CD4-positive, CD25-positive, alpha-beta regulatory T cell (primary cell): ENCODE measurements at places on chromosomes 11 and 22. TPM values are rescaled to one million over a fixed set of nuclear protein-coding genes. Genes with fewer than 3 reads are reported as not detected.

The MRGPRX4 gene
- not detected for total RNA-seq

The TBX10 gene
- not detected for total RNA-seq

The DDX25 gene
- total RNA-seq = not detected

The GSTP1 gene
- 55.7 TPM for total RNA-seq

DNA sequence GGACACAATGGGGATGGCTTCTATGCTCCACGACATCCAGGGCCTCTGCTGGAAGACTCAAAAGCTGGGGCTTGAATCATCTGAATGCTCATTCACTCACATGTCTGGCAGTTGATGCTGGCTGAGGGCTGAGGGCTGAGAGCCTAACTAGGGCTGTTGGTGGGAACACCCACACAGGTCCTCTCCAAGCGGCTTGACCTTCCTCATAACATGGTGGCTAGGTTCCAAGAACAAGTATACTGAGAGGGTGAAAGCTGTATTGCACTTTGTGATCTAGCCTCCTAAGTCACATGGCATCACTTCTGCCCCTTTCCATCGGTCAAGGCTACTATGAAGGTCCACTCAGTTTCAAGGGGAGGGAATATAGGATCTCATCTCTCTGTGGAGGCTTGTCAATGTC lies 7.5 kb downstream of the TMEM151A start:
- DNase-seq = no peak

GRCh38 chr11:4577761-4578160 lies 3.8 kb upstream of the OR52I2 start:
- DNase-seq = no peak

GRCh38 chr11:67442504-67443404 lies 522 bp downstream of the CORO1B start:
- no peak for DNase-seq

DNA sequence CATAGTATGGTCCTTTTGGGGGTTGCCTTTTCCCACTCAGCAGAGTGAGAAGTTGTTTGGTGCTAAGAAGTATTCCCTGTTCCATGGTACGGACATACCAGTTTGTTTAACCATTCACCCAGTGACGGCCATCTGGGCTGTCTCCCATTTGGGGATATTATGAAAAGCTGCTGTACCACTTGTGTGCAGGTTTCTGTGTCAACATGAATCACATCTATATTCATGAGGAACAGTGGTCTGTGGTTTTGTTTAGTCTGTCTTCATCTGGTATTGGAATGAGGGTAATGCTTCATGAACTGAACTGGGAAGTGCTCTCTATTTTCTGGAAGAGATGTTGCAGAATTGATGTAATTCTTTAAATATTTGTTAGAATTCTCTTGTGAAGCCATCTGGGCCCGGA lies 89.5 kb downstream of the TRMU start:
- no peak for DNase-seq

GRCh38 chr22:50248196-50249081 lies 2.6 kb downstream of the HDAC10 start:
- DNase-seq = no peak

DNA sequence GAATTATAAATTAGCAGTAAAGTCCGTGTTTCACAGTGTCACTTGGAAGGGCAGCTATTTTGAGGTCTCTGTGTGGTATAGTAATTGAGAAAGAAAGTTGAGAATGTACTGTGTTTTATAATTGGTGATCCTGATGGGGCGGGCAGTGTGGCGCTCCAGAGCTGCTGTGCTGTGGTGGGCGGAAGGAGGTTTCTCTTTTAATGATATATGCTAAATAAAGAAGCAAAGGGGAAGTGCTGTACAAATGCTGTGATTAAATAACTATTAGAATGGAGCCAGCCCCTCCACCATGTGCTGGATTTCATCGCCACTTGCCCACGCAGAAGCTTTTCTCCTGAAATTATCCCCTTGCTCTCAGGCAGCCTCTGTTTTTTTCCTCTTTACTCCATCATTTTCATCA lies 24.6 kb downstream of the ATXN10 start:
- no peak for DNase-seq

DNA sequence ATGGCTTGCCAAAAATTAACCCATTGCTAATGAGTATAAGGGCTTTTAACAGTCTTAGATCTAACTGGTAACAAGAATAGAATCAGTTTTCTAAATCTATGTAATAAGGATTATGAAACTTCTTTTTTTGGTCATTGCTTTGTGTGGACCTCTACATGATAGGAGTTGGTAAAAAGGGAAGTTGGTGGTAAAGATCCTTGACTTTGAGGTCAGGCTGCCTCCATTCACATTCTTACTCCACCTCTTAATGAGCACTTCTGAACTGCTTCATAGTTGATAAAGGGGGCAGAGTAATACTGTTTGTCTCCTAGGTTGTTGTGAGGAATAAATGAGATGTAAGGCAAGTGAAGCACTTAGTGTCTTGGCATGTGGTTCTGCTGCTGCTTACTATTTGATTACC lies 10.6 kb downstream of the EIF3M start:
- DNase-seq = no peak

DNA sequence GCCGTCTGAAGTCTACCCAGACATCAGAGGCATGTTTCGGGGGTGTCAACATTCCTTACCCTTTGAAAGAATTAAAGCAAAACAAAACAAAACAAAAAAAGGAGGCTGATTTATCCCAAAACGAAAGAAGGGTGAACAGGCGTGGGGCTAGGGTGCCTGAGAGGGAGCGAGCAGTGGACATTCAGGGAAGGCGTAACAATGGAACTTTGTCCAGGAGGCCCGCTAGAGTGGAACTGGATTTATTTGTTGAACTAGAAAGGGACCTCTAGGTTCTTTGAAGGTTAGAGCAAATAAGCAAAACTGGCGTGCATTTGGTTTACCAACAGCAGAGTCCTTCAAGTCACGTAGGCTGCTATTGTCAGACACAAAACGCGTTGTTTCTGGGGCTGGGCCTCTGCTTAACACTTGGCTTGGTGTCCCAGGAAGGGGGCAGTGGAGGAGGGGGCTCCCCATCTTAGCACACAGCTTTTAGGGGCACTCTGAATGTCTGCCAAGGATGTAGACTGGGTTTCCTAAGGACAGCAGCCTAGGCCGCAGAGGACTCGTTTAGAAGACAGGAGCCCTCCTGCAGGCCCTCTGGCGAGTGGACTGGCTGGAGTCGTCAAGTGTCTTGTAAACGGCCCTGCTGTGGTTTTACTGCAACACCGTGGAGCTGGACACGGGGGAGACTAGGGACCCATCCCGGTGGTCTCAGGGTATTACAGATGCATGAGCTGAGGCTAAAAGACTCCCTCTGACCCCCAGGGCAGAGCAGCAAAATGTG lies 203.7 kb upstream of the SORL1-AS1 start:
- no peak for DNase-seq

DNA sequence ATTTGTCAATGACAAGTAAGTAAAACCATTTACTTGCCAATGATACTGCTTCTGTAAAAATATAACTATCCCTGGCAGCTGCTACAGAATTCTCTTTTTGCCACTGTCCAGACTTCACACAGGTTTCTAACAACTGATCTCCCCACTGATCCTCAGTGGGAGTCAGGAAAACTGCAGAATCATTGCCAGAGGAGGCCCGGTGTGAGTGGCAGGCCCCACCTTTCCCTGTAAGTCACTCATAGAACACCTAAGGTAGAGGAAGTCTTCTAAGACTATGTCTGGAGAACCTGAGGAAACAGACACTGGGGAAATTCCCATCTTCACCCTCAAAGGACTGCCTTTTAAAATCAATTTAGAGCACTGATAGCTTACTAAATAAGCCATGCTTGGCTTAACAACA lies 66.3 kb downstream of the ZC3H12C start:
- no peak for DNase-seq

GRCh38 chr11:22795914-22796313 lies 33.7 kb downstream of the SVIP start:
- DNase-seq = no peak

DNA sequence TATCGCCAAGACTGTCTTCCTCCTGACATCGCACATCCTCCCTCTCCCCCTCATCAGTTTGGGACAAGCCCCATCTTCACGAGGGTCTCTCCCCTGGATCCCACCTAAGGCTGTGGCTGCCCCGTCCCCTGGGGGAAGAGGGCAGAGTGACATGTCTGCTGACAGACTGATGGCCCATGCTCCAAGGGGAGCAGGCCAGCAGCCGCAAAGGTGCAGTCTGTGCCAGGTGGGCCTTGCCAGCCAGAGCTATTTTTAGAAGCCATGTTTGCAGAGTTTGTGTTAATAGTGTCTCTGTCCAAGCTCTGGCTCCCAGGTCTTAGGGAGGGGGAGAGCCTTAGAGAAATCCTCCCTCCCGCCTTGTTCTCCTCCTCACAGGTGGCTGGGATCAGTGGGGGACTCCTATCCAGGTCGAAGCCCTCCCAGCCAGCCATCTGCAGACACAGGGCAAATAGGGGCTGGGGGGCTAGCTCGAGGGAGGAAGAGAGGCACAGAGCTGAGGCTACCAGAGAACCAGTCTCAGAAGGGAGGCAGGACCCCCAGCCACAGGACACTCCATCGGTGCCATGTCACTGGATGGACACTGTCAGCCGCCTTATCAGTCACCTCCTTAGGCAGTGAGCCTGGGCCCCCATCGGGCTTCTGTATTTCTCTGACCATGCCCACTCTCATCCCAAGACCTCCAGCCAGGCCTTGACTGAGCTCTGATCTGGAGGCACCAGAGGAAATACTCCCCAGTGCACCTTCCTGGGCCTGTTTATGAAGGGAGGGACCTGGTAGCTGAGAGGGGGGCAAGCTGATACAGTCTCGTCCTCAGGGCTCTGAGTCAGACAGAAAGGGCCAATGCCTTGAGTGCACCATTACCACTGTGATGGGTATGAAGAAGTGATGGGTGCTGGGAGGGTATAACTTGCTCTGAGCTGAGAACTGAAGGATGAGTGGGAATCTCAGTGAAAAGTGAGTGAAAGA lies 49.3 kb downstream of the CHRDL2 start:
- DNase-seq = no peak

DNA sequence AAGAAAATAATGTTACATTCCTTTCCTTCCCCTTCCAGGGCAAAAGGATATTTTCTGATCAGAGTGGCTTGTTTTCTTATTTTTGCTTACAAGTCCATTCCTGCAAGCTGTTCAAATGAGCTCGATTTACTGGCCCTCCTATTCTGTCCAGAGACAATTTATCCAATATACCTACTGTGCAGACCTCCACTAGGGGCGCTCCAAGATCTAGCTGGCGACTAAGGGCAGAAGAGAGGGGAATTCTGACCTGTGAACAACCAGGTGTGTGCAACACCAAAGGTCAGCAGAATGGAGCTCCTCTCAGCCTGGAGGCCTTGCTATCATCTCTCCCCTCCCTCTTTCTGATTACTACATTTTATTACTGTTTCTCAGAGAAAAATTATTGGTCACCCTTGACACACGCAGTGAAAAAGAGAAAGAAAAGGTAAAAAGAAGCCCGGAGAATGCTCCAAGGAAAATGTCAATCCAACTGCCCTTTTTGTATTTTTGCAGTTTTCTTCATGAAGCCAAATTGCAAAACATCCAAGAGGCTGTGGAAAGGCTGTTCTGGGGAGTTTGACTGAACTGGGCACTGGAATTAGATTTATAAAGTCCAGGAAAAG lies 3.2 kb downstream of the SEZ6L start:
- DNase-seq = peak; percentile 31
